Activated CD8-positive, alpha-beta T cell treated with anti-CD3 and anti-CD28 coated beads for 36 hours (primary cell): ENCODE measurements at places on chromosomes 6 and 20. TPM values are rescaled to one million over a fixed set of nuclear protein-coding genes. Genes with fewer than 3 reads are reported as not detected.
A peak's percentile ranks its signal among the peaks of the same experiment; 100 is the strongest.

DNA sequence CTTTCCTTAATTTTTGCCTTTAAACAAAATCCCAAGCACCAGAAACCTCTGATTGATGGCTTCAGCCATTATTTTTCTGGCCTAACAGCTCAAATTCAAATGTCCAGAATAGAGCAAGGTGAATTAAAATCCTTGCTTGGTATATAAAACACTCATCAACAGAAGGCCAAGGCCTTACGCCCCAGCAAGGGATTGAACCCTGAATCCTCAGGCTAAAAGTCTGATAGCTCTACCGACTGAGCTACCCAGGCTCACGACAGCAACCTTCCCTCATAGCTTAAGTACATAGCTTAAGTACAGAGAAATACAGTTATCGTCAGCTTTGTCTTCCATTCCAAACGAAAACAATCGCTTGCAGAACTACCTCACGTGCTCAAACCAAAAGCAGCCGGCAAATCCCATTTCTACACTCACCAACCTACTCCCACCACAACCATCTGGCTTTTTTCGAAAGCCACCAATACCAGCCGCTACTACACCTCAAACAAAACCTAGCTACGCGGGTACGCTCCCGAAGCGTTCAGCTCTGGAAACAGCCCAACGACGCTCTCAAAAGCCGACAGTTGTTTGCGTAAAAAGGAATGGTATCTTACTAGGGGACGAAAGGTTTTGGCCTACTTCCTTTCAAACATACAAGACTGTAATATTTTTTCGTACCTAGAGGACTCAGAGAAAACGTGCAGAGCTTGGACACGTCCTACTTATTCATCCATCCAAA, 167.5 kb downstream of the GPX5 start:
- H3K27me3 ChIP-seq, result peaks cover 78% of the 10 kb centered on the region
- H3K27ac ChIP-seq, result no peak overlapping the region
- H3K4me1 ChIP-seq, result peaks cover 10% of the 10 kb centered on the region
- H3K36me3 ChIP-seq, result no peaks in the 10 kb centered on the region

DNA sequence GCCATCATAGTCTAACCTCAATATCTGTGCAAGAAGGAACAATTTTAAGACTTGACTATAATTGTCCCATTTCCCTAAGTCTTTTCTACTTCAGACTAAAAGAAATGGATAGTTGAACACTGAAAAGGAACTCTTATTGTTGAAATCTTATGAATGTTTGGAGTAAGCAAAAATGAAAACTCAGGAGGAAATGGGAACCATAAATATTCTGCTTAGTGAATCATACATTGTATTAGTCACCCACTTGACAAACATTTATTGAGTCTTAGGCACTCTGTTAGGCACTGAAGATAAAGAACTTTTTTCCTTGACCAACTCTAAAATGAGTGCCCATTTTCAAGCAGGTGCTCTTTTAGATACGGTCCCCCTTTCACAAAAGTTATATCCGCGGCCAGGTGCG, 8.7 kb downstream of the CCDC170 start:
- H3K4me3 ChIP-seq, result no peak overlapping the region
- no peak overlapping the region for H3K27ac ChIP-seq
- no peaks in the 10 kb centered on the region for H3K36me3 ChIP-seq
- DNase-seq, result no peak

DNA sequence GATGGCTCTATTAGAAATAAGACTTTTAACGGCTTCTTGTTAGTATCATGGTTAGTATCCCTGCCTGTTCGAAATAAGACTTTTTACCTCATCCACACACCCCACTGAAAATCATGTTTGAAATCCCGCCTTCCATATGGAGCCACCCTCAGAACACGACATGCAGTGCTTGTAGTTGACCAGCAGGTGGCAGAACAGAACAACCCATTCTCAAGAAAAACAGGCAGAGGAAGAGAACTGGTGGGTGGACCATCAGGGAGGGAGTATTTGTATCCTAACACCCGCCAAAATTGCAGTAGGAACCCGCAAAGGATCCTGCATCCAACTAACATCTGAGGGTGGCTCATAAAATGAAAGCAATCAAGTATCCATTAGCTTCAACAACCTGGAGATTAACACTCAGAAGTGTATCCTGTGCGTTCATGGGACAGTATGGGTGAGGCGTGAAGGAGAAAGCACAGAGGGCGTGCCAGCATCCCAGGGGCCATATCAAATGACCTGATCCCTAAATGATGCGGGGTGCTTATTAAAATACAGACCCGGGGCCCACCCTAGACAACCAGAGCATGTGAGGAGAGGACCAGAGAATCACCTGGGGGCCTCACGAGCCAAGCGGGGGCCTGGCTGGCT, 89.6 kb upstream of the NHSL1 start:
- H3K4me3 ChIP-seq, result no peak overlapping the region
- H3K36me3 ChIP-seq, result no peaks in the 10 kb centered on the region
- DNase-seq, result peak; percentile 58
- H3K27ac ChIP-seq, result no peak overlapping the region
- H3K4me1 ChIP-seq, result peaks cover 29% of the 10 kb centered on the region

- no peak overlapping the region for H3K27ac ChIP-seq
- DNase-seq, result no peak
- H3K4me1 ChIP-seq, result no peaks in the 10 kb centered on the region
- H3K36me3 ChIP-seq, result no peaks in the 10 kb centered on the region
- H3K27me3 ChIP-seq, result no peaks in the 10 kb centered on the region
Measured at GRCh38 chr6:36638579-36638978, 39.9 kb upstream of the CDKN1A start.

- no peaks in the 10 kb centered on the region for H3K4me1 ChIP-seq
- DNase-seq, result peak; percentile 56
- no peak overlapping the region for H3K4me3 ChIP-seq
- H3K36me3 ChIP-seq, result no peaks in the 10 kb centered on the region
- H3K27ac ChIP-seq, result no peak overlapping the region
- H3K27me3 ChIP-seq, result peaks cover 8% of the 10 kb centered on the region
Measured at GRCh38 chr20:16761305-16761829, 13.2 kb downstream of the OTOR start.

DNA sequence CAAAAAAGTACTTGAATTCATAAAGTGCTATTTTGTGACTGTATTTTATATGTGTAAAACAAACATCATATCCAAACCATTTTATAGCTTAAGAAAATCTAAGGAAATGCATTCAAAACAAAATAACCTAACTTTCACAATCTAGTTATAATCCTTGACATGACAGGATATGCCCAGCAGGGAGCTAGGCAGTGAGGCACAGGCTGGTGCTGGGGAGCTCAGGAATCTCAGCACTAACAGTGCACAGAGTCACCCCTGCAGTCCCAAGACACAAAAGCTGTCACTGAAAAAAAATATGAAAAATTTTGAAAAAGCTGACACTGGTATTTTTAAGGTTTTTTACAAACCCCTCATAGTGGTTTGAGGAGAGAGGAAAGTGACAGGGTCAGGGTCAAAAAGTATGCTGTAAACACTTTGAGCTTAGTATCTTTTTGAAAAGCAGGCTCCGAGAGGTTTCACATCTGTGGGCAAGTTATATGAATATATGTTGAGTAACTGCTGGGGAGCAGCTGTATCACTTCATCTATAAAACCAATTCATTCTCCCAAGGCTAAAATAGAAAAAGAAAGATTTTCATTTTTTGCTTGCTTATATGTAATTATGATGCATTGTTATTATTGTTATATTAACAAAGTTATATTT, 24.1 kb downstream of the LGSN start:
- H3K27me3 ChIP-seq, result no peaks in the 10 kb centered on the region
- no peak for DNase-seq
- H3K27ac ChIP-seq, result no peak overlapping the region

GRCh38 chr6:127506894-127507293, 12.2 kb downstream of the MTCL3 start:
- peaks cover 6% of the 10 kb centered on the region for H3K36me3 ChIP-seq
- no peak overlapping the region for H3K27ac ChIP-seq
- H3K4me1 ChIP-seq, result no peaks in the 10 kb centered on the region
- DNase-seq, result no peak
- H3K27me3 ChIP-seq, result peaks cover 6% of the 10 kb centered on the region
- no peak overlapping the region for H3K4me3 ChIP-seq

DNA sequence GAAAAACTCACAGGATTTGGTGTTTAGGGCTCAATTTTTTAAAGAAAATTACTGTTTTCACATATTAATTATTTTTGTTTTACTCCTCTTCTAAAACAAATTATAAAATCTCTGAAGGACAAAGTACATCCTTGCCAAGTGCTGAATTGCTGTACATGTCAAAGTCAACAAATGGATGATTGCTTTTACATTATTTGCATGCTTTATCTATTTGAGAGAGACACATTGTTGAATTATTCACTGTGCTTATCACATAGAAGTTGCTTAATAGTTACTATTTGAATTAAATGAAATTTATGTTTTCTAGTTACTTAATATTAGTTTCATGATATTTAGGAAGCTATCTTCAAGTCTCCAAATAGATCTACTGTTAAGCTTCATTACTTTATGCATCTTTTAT, 318.6 kb upstream of the PTCHD4 start:
- H3K27ac ChIP-seq, result no peak overlapping the region
- H3K4me1 ChIP-seq, result no peaks in the 10 kb centered on the region
- no peak overlapping the region for H3K4me3 ChIP-seq
- no peaks in the 10 kb centered on the region for H3K36me3 ChIP-seq

DNA sequence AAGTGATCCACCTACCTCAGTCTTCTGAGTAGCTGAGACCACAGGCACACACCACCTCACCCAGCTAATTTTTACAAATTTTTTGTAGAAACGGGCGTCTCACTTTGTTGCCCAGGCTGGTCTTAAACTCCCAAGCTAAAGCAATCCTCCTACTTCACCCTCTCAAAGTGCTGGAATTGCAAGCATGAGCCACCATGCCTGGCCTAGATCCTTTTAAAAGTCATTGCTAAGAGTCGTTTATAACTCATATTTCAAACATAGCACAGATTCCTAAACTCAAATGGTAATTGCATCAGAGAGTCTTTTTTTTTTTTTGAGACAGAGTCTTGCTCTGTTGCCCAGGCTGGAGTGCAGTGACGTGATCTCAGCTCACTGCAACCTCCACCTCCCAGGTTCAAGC, 7.7 kb upstream of the SAMHD1 start:
- peaks cover 8% of the 10 kb centered on the region for H3K36me3 ChIP-seq
- H3K4me3 ChIP-seq, result no peak overlapping the region
- peaks cover 23% of the 10 kb centered on the region for H3K4me1 ChIP-seq
- H3K27me3 ChIP-seq, result no peaks in the 10 kb centered on the region

GRCh38 chr6:33410711-33411631, at the start of gene PHF1:
TSS of gene PHF1 (plus strand) at chr6:33411014. CDS start at chr6:33412264, 1,250 bp downstream.
- no peaks in the 10 kb centered on the region for H3K27me3 ChIP-seq
- H3K27ac ChIP-seq, result peak within 1 kb of the TSS; percentile 90
- no peak for DNase-seq
- H3K36me3 ChIP-seq, result peaks cover 44% of the 10 kb centered on the region

- no peak for DNase-seq
- H3K27me3 ChIP-seq, result no peaks in the 10 kb centered on the region
- no peaks in the 10 kb centered on the region for H3K36me3 ChIP-seq
- H3K27ac ChIP-seq, result no peak overlapping the region
- no peak overlapping the region for H3K4me3 ChIP-seq
- H3K4me1 ChIP-seq, result no peaks in the 10 kb centered on the region
Measured at GRCh38 chr6:155710704-155711103, 255.1 kb upstream of the NOX3 start.

GRCh38 chr6:93964321-93964720, 545.0 kb upstream of the EPHA7 start:
- no peak for DNase-seq
- H3K27ac ChIP-seq, result no peak overlapping the region
- H3K27me3 ChIP-seq, result no peaks in the 10 kb centered on the region
- no peaks in the 10 kb centered on the region for H3K4me1 ChIP-seq
- H3K4me3 ChIP-seq, result no peak overlapping the region

DNA sequence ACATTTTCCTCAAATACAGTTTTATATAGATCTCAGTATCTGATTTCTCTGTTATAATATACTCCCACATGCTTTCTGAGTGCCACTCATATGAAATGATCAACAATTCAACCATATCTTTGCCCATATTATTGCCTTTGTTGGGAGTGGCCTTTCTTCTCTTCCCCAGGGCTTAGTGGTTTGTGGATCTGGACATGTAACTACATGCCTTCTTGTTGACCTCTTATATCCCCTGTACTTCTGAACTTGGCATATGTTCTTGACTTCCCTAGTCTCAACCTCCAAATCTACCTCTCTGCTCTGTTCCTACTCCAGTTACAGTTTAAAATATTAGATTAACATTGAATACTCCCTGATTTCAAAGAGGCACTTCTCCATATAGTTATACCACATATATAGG, 34.3 kb upstream of the PRIM2 start:
- no peaks in the 10 kb centered on the region for H3K36me3 ChIP-seq
- H3K4me1 ChIP-seq, result no peaks in the 10 kb centered on the region
- H3K27me3 ChIP-seq, result peaks cover 28% of the 10 kb centered on the region
- no peak overlapping the region for H3K27ac ChIP-seq

GRCh38 chr6:5506597-5506996, 245.3 kb downstream of the FARS2 start:
- H3K36me3 ChIP-seq, result peaks cover 2% of the 10 kb centered on the region
- H3K4me1 ChIP-seq, result peaks cover 25% of the 10 kb centered on the region
- H3K27ac ChIP-seq, result peak overlapping the region; percentile 60
- peak overlapping the region; percentile 48 for H3K4me3 ChIP-seq

GRCh38 chr6:50966986-50967385, 148.3 kb downstream of the TFAP2B start:
- no peaks in the 10 kb centered on the region for H3K4me1 ChIP-seq
- H3K27ac ChIP-seq, result no peak overlapping the region
- no peak for DNase-seq
- H3K4me3 ChIP-seq, result no peak overlapping the region
- no peaks in the 10 kb centered on the region for H3K27me3 ChIP-seq

GRCh38 chr20:35511814-35512420, 17.5 kb downstream of the C20orf173 start:
- H3K27ac ChIP-seq, result no peak overlapping the region
- DNase-seq, result no peak
- peaks cover 3% of the 10 kb centered on the region for H3K4me1 ChIP-seq
- no peak overlapping the region for H3K4me3 ChIP-seq

- no peak overlapping the region for H3K4me3 ChIP-seq
- no peaks in the 10 kb centered on the region for H3K4me1 ChIP-seq
- H3K27ac ChIP-seq, result no peak overlapping the region
Measured at GRCh38 chr6:155939253-155939652, 483.6 kb upstream of the NOX3 start.

GRCh38 chr20:46983466-46983865, 88.8 kb downstream of the EYA2 start:
- no peak overlapping the region for H3K4me3 ChIP-seq
- peaks cover 38% of the 10 kb centered on the region for H3K27me3 ChIP-seq
- no peak overlapping the region for H3K27ac ChIP-seq
- H3K36me3 ChIP-seq, result no peaks in the 10 kb centered on the region

NT5E gene
- 6.7 TPM for total RNA-seq

TNNC2 gene
- total RNA-seq, result not detected

HLA-DQB1 gene
- 6.9 TPM for total RNA-seq

FAM83C gene
- not detected for total RNA-seq

ARFGEF3 gene
- 1.8 TPM for total RNA-seq

SLC35D3 gene
- not detected for total RNA-seq

PRKN gene
- total RNA-seq, result 1.2 TPM

ULBP1 gene
- 2.7 TPM for total RNA-seq

PTCRA gene
- not detected for total RNA-seq
